ENCODE measurements at places on chromosomes 13 and 19. TPM values are rescaled to one million over a fixed set of nuclear protein-coding genes. Genes with fewer than 3 reads are reported as not detected.
A peak's percentile ranks its signal among the peaks of the same experiment; 100 is the strongest.

SKA3 gene
- 2.5 TPM for total RNA-seq

- DNase-seq: no peak
Measured at GRCh38 chr13:40306817-40307216, 359.6 kb downstream of the FOXO1 start.

DNA sequence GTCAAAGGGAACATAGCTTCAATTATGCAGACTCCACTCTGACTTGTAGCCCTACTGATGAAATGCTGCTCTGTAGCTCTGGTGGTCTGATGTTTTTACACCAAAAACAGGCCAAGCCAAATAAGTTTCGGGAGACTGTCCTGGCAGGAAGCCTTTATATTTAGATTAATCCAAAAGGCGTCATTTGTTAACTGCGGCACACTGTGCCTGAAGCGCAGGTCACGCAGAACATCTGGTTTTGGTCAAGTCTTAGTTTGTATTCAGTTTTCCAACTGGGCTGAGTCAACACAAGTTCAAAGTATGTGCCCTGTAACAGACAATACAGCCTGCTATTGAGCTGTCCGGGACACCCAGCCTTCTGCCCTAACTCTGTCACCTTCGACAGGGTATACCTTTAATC is 154.6 kb upstream of the IPO5 start:
- DNase-seq: no peak

GRCh38 chr19:43526884-43527859 is at the start of gene ETHE1:
Gene ETHE1, minus strand, starts transcription at chr19:43527201. Its CDS starts 24 bp downstream, at chr19:43527177.
- DNase-seq: peak; percentile 97

DNA sequence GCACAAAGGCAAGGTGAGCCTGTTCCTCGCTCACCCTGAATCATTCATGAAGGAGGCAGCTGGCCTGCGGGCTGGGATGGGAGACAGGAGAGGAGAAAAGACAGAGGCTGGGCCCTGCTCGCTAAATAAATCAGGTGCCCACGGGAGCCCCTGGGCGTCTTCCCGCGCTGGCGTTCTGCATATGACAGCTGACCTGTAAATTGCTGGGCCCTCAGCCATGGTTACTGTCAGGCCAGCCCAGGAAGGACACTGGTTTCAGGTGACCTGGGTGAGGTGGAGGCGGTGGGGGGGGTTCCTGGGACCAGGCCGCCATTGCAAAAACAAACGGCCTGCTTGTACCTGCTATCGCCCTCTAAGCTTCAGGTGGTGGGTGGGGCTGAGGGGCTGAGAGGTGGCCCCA is 3.4 kb upstream of the PTBP1 start:
- no peak for DNase-seq

WTIP gene
- total RNA-seq: 3.8 TPM

Measured in lower leg skin (tissue), 4 donors.